Skin of body (tissue), 3 donors: ENCODE measurements at places on chromosomes 7 and 10. TPM values are rescaled to one million over a fixed set of nuclear protein-coding genes. Genes with fewer than 3 reads are reported as not detected.

DNA sequence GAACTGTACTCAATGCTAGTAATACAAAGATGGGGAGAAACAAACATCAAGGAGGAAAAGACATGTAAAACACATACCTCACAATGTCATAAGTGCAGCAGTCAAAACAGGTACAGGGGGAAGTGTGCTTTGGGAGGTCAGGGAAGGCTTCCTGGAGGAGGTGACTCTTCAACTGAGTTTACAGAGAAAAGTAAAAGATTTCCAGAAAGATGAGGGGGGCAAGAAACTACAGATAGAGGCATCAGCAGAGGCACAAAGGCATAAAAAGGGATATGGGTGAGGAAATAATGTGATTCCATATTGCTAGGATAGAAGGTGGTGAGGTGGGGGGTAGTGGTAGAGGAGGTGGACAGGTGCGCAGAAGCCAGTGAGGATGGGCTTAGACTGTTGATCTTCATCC, 95.0 kb downstream of the LSM5 start:
- DNase-seq: no peak

DNA sequence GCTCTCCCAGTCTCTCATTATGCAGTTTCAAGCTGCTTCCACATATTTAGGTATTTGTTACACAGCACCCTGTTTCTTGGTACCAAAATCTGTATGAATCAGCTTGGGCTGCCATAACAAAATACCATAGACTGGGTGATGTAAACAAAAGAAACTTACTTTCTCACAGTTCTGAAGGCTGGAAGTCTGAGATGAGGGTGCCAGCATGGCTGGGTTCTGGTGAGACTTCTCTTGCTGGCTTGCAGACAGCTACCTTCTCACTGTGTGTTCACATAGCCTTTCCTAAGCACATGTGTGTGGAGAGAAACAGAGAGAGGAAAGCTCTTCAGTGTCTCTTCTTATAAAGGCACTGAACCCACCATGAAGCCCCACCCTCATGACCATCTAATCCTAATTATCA, 15.7 kb upstream of the CBLL1 start:
- DNase-seq: no peak

- DNase-seq: no peak
Measured at GRCh38 chr10:48538611-48539010, 66.3 kb downstream of the ARHGAP22 start.

DNA sequence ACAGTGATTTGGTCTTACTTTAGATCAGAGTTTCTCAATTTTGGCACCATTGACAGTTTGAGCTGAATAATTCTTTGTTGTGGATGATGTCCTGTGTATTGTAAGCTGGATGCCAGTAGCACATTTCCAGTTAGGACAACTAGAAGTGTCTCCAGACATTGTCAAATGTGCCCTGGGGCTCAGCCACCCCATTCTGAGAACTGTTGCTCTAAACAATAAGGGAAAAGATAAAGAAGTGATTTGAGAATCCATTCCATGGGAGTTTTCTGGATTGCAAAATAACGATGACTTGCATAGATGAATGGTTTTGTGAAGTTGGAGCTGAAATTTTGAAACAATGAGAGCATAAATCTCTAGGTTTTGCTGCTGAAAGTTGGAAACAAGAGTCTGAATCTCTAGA, 44.6 kb downstream of the NUP205 start:
- no peak for DNase-seq

PNLIP gene
- total RNA-seq: 1.4 TPM

MYH16 gene
- not detected for total RNA-seq

CXCL12 gene
- 107 TPM for total RNA-seq

PAPSS2 gene
- total RNA-seq: 7.2 TPM

OGDH gene
- total RNA-seq: 53.1 TPM
